Bronchial epithelial cell (primary cell): ENCODE measurements at places on chromosomes 11 and 22. TPM values are rescaled to one million over a fixed set of nuclear protein-coding genes. Genes with fewer than 3 reads are reported as not detected.
A peak's percentile ranks its signal among the peaks of the same experiment; 100 is the strongest.

GRCh38 chr11:11163236-11163635 lies 189.8 kb downstream of the CSNK2A3 start:
- no peak for DNase-seq

- DNase-seq = peak; percentile 81
Observed at GRCh38 chr11:63888170-63889086, 28.5 kb downstream of the RCOR2 start.

DNA sequence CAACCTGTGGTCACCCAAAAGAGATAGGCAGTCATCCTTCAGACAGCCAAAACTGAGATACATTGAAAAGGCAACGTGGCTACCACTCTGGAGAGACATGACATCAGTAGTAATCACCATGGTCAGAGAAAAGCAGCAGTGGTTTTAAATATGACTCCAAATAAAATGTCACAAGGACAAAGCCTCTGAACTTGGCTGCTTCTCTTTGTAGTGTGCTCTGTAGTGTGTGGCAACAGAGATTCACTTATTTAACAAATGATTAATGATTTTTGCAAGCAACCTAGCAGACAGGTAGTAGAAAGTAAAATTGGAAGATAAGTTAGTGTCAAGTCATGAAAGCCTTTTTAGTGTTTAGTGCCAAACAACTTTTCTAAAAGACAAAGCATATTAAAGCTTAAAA lies 63.5 kb downstream of the PAX6 start:
- no peak for DNase-seq

DNA sequence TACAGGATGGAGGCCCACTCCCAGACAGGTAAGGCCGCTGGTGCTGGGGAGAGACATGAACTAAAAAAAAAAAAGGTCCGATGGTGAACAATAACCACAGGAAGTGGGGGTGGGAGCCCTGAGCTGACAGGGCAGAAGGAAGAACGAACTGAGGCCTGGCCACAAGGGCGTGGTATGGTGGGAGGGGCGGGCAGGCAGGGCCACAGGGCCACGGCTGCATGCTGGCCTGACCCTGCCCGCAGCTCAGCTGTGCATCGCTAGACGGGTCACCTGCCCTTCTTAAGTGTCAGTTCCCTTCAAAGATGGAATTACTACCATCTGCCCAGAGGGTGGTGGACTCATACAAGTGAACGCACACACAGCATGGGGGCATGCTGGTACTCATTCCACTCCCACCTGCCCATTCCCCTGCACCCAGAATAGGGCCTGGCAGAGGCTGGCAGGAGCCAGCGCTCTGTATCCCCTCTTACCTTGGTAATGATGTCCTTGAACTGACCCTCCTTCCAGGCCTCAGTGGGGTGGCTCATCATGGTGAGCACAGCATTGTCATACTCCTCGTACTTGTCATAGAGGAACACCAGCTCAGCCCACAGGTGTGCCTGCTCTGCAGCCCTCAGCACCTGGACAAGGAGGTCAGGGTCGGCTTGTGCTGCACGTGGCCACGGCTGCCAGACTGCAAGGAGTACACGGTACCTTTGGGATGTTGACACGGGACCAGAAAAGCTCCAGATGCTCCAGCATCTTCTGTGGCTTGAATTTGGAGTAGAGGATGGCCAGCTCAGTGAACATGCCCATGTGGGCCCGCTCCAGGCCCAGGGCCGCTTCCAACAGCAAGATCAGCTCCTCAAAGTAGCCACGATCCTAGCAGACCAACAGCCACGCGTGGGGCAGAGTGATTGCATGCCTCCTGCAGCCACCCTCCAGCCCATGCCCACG lies 17.5 kb upstream of the SLC25A1 start:
- no peak for DNase-seq

DNA sequence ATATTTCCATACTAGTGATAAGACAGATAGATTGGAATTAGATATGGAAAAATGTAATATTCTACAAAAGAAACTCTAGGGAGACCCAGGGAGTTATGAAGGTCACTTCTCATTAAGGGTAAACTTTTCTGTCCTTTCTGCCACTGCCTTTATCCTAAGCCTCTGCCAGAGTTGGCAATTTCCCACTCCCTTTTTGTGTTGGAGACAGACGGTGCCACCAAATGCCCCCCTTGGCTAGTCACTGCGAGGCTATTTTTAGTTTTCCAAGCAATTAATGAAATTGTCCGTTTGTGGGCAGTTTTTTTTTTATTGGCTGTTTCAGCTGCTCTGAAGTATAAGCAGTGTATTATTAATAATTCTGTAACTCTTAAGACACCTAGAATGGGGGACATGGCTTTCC lies 67.6 kb upstream of the TENM4 start:
- DNase-seq = no peak

DNA sequence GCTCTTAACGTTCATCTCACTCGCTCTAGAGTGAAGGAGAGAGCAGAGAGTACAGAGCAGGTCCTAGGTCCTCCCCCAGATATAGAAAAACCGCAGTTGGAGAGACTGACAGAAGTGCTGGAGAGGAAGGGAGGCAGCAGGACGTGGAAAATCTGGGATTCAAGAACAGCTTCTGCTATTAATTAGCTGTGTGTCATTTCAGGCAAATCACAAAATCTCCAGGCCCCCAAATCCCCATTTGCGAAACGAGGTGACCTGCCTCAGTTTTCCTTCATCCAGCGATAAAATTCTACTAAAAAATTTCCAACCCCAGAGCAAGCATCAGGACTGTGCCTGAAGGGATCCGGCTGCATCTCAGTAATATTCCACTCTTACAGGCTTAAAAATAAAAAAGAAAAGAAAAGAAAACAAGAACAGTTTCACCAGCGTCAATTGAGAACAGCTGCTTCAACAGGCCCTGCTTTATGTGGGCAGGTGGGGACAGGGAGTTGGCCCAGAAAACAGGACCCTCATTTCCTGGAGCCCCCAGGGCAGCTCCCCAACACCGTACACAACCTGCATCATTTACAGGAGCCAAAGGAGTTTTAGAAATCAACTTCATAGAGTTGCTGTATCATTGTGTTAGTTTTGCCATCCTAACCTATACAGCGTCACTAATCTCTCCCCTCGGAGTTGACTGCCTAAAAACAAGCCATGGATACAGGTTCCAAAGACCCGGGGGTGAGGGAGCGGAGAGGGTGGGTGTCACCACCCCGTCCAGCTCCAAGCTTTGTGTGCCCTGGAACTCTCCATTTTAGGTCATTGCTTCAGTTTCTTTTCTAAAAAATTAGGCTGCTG lies 2.3 kb upstream of the MALAT1 start:
- DNase-seq = no peak

DNA sequence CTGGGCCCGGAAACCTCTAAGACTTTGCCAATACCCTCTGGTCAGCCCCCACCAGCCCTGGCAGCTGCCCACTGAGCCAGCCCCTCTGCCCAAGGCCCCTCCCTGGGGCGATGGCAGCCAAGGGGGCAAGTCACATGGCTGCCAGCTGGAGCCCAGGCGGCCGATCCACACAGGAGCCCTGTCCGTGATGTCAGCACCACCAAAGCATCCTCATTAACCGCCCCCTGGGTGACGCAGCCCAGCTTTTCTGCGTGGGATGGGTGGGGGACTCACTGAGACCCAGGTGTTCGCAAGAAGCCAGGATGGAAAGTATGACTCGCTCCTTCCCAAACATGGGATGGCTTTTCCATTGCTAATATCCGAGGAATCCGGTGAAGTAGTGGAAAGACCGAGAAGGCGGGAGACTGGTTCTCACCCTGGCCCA lies 46.6 kb upstream of the WNT7B start:
- peak; percentile 54 for DNase-seq

GRCh38 chr22:19042285-19043120 lies 79.7 kb downstream of the DGCR2 start:
- no peak for DNase-seq

DNA sequence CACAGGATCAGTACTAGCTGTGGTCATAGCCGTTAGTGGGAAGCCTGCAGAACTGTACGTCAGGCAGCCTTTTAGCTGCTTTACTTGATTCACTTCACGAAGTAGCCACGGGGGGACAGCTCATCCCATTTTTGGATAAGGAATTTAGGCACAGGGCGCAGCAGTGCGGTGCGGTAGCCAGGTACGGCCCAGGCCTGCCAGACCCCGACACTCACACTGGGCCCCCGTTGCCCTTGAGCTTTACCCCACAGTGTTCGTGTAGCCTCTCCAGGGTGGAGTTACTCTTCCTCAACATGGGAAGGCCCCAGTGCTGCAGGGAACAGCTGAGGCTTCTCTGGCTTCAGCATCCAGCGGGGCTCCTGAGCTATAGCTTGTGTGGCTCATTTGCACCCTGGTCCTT lies 59.4 kb downstream of the SBF1 start:
- DNase-seq = no peak

GRCh38 chr11:81278991-81279390 lies 1454.7 kb downstream of the FAM181B start:
- DNase-seq = no peak

DNA sequence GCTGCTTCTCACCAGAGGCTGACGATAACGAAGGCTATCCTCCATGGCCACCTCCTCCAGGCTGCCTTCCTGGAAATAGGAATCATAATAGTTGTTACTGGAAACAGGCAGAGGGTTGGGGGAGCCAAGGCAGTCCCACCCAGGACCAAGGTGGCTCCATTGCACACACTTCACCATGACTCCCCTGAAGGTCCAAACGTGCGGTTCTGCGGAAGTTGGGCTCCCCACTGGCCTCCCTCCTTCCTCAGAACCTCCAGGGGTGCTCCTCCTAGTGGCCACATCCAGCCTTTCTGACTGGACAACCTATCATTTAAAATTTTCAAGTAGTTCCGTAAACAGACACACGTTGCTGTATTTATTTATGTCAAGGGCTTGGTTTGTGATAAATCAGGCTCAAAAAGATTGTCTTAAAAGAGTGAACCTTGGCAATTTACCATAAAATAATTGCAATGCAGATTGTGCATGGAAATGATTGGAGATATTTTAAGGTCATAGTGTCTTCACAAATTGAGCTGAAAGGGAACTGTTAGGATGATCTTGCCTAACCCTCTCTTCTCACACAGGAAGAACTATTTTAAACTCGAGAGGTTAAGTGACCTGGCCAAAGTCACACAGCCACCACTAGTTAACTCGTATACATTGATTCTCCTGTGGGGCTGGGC lies 1.4 kb upstream of the TCN2 start:
- peak; percentile 36 for DNase-seq

Gene HEPHL1
- 0.26 and 0.51 TPM in 2 replicates for total RNA-seq

Gene OR52I2
- not detected in 2 replicates for total RNA-seq

Gene GDPD4
- total RNA-seq = not detected in 2 replicates

Gene SLC29A2
- total RNA-seq = 1.9 and 2.1 TPM in 2 replicates

Gene KIAA1671
- total RNA-seq = 14.7 and 24.2 TPM in 2 replicates

Gene GGTLC2
- not detected in 2 replicates for total RNA-seq
